ENCODE measurements at places on chromosomes 2 and 18.

- DNase-seq: peak; percentile 64
These were observed 22.2 kb upstream of the ITSN2 start for GRCh38 chr2:24382363-24383073.

DNA sequence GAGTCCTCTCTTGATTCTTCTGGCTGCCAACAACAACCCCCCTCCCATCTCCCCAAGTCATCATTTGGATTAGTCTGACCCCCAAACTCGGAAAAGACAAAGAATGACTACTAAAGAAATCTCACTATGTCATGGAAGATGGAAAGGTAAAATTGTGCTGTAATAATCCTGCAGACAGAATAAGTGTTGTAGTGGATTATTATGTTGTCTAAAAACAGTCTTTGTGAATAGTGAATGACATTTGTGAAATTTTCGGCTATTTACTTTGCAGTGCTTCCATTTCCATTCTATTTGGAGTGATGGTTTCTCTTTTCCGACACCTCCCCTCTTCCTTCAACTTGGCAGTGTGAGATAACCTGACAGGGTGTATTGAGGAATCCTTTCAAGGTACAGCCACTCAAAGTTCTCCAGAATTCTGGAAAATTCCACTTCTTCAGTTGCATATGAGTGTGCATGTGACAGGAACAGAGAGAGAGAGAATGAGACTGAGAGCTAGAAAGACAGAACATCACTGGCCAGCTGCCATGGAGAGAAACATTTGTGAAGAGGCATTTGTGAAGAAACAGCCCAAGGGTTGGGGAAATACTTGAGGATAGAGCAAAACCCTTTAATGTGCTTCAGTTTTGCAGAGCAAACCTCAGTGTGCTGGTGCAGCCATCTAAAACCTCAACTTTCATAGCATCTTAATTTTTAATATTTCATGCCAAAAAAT lies 141.9 kb upstream of the DLX2 start:
- no peak for DNase-seq

DNA sequence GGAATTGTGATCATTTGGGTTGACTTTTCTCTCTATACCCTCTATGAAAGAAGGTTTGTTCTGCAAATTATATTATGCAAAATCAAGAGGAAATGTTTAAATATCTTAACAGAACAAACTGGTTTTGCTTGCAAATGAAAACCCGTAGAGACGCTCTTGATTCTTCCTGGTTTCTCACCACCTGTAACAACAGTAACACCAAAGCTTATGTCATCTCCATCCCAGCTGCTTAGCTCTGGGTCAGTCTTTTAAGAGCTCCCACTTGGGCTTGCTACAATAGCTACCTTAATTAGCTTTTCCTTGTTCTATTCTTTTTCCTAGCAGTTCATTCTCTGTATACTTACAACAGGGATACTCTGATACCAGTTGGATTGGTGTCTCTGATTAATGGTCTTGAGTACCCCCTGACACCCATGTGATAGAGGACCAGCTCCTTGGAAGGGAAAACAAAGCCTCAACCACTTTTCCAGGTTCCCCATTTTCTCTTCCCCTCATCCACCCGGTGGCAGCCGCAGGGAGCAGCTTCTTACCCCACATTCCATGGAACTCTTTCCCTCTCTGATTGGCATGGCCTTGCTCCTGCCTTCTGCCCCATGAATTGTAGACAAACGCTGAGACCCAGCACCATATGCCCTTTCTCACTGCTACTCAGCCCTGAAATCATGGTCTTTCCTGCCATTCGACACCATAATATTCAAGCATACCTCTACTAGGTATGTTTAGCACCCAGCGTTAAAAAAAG lies 27.7 kb downstream of the TMEM182 start:
- no peak for DNase-seq

DNA sequence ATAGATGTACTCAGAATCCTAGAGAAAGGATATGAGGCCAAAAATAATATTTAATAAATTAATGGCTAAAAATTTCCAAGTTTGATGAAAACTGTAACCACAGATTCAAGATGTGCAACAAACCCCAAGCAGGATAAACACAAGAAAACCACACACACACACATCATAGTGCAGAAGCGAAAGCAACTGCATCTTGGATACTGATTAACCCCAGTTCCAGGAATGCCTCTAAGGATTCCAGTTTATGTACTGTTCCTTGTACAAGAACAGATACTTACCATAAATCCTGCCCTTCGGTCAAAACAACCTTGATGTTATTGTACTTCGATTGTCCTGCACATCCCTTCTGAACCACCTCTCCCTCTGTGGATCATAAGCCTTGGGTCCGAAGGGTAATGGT lies 122.8 kb upstream of the PID1 start:
- DNase-seq: no peak

DNA sequence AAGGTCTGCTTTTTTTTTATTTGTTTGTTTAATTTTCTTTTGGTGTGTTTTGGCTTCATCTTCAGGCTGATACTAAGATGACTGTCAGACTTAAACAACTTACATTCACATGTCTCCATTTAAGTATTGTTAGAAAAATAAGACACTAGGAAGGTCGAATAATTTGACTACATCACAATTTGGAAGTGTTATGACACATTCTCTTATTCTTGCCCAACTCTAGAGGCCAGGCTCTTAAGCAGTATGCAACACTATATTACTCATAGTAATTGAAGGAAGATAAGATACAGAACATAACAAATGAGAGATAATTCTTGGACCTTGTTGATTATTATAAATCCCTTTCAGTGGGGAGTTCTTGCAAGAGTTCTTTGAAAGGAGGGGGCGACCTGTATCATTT lies 295.3 kb upstream of the COL3A1 start:
- DNase-seq: no peak

- DNase-seq: peak; percentile 36
These were observed 451.9 kb downstream of the ARHGAP15 start for GRCh38 chr2:143581134-143581533.

DNA sequence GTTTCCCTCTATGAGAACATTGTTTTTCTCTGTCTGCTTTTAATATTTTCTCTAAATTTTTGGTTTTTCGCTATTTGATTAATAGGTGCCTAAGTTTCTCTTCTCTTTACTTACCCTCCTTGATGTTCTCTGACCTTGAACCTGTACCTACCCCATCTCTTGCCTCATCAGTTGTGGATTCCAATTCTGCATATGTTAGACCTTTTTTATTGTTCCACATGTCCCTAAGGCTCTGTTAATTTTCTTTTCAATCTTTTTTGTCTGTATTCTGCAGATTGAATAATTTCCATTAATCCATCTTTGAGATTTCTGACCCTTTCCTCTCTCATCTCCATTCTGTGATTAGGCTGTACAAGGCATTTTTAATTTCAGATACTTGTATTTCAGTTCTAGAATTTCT lies 23.1 kb downstream of the RELCH start:
- no peak for DNase-seq

DNA sequence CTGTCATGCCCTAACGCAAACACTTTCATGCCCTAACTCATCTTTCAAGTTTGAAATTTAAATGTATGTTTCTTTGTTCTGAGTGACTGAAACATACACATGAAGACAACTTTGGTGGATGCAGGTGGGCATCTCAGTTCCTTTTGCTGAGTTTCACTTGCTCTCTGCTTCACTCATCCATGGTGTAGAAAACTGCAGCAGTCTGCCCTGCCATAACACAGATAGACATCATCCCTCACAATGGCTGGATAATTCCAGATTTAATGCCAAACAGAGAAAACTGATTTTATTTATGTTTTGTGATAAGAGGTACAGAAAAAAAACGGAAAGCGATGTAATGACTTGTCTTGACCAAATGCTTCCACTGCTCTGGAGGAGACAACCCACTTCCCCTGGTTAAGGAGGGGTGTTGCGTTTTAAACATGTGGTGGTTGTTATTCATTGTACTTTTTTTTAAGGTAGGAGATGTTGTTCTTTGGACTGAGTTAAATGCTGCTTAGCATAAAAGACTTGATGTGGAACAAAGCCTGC lies 70.4 kb downstream of the RHBDD1 start:
- DNase-seq: no peak

DNA sequence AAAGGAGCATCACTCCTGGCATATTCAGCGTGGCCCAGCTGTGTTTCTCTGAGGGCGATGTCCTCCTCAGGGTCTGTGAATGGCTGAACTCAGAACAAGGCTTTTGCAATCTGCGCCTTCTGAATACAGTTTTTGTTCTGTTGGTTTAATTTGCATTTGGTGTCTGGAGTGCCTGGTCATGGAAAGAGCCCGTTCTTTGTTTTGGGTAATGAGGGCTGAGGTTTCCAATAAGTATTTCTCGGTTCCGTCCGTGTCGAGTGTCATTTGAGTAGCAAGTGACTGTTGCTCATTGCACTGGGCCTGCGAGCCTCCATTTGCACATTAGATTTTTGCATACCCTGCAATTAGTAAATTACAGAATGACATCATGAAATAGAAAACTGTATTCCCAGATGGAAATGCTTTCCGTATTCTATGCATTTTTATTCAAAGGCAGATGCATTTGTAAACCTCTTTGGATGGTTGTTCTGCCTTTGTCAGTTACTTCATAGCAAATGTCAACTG lies 57.3 kb downstream of the NEDD4L start:
- no peak for DNase-seq

- no peak for DNase-seq
These were observed 38.3 kb downstream of the OXER1 start for GRCh38 chr2:42725657-42726056.

- DNase-seq: no peak
These were observed 1233.2 kb upstream of the ZEB2 start for GRCh38 chr2:145753041-145753608.

GRCh38 chr2:43223521-43224001 lies 2.8 kb downstream of the ZFP36L2 start:
- no peak for DNase-seq

DNA sequence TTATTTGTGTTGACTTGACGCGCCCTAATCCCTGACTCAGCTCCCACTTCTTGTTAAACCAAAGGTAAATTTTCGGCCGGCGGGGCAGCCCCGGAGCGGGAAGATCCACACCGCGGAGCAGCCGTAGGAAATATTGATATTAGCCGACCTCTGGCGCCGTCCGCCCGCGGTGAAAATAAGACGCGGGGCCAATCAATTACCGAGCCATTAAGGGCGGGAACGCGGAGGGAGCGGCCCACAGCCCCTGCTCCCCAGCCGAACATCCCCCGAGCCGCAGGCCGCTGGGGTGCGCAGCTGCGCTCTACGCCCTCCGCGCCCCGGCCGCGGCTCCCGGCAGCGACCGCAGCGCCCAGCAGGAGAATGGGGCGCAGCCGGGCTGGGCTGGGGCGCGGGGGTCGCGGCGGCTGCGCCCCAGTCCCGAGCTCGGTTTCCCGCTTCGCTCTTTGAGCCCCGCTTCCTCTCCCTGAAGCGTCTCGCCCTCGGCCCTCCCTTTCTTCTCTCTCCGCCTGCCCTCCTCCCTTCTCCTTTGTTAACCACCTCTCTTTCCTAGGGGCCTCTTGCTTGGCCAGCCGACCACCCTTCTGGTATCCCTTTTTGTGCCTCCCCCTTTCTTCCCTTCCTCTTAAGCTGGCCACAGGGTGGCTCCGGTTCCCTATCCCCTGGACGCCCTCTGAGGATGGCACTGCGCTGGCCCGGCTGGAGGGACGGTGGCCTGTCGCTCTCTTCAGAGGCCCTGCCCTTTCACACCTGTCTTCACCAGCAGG lies 40.9 kb downstream of the CELF4 start:
- no peak for DNase-seq

DNA sequence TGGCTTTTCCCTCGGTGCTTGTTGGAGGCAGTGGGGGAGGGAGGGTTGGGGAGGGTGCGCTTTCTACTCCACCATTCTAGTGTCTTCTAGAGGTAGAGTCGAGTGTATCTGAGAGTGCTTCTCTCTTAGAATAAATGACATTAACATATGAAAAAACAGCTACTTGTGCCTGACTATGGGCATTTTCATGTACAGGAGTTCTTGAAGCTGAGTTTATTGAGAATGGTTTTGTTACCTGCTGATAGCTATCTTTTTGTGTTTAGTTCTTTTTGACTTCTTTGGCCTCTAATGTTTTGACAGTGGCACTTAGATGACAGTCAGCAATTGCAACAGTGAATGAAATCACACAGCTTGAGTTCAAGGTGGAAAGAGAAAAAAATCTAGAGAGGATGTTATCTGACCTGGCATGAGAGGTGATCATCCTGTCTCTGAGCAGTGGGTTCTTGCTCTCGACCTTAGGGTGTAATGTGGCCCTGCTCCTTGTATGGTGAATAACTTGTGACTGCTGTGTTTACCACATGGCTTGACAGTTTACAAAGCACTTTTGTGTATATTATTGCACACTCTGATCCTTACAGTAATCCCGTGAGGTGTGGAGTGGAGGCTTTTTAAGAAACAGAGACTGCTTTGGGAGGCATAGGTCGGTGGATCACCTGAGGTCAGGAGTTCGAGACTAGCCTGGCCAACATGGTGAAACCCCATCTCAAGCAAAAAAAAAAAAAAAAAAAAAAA lies 86.7 kb downstream of the AGAP1 start:
- no peak for DNase-seq

DNA sequence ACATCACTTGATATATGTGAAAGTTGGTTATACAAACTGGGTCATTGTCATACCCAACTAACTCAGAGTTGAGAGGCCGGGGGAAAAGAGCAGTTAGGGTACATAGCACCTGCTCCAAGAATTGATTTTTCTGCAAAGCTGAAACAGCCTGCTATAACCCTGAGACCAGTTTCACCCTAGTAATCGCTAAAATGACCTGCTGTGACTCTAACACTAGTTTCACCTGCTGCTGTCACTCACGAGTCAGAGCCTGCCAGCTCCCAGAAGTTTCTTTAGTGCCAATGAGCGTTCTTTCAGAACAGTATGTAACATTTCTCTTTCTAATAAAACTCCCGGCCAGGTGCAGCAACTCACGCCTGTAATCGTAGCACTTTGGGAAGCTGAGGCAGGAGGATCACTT lies 28.0 kb downstream of the SRSF7 start:
- DNase-seq: peak; percentile 51

DNA sequence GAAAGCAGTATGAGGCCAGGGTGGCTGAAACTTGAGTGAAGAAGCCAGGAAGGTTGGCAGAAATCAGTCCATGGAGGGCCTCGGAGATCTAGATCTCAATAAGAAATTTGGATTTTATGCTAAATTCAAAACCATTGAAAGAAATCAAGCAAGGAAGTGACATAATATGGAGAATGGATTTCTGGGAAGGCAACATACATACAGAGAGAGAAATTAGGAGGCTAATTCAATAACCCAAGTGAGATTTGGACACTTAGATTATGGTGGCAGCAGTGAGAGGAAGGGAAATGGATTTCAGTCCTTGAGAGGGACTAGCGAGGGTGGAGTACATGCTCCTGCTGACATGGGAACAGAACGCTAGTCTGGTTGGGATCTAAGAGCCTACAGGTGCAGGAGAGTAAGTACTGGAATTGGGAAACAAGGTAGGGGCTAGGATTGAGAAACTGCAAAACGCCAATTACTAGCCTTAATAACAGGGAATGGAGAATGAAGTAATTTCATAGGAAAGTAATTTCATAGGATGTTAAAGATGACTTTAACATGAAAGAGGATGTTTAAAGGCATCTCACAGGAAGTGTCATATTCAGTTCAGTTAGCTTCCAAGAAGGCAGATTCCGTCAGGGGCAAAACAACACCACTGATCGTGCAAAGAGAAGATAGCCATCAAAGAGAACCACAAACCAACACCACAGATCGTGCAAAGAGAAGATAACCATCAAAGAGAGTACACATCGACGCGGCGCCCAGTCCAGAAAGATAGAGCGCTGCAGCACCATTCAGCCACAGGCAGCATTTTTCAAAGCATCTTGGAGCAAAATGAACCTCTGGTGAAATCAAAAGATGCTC lies 27.2 kb downstream of the CDKL4 start:
- DNase-seq: peak; percentile 79

Measured in activated CD4-positive, alpha-beta memory T cell treated with anti-CD3 and anti-CD28 coated beads for 36 hours (primary cell).